ENCODE measurements at places on chromosomes 7 and 10.
A peak's percentile ranks its signal among the peaks of the same experiment; 100 is the strongest.

DNA sequence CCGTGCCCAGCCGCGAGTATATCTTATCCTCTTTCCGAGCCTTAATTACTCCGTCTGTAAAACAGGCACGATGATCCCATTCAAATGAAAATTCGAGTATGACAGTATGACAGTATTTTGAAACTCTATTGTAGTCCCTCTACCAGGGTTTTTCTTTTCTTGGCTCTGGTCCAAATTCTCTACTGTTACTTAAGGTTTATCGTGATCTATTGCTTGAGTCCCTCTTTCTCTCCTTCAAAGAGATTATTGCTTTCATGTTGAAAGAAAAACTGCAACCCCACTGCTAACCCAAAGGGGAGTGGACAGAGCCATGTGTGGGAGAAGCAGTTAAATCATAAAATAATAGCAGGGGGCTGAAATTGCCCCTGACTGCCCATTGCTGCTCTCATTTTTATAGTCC, 1156.6 kb upstream of the AUTS2 start:
- DNase-seq = no peak

DNA sequence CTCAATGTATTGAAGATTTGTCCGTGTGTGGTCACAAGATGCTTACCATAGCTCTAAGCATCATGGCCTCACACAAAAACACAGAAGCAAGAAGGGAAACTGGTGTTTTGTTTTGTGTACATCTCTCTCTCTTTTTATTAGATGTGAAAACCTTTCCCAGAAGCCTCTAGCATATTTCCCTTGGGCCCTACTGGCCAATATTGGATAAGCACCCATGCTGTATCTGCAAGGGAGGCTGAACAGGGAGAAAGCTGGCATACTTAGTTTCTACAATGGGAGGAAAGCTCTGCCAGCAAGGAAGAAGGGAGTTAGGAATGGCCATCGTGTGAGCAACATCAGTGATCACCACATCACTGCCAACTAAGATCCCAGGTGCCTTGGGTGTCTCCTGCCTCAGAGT, 9.6 kb upstream of the NAMPT start:
- DNase-seq = no peak

- DNase-seq = peak; percentile 43
Measured at GRCh38 chr10:17737027-17737965, 14.7 kb upstream of the TMEM236 start.

DNA sequence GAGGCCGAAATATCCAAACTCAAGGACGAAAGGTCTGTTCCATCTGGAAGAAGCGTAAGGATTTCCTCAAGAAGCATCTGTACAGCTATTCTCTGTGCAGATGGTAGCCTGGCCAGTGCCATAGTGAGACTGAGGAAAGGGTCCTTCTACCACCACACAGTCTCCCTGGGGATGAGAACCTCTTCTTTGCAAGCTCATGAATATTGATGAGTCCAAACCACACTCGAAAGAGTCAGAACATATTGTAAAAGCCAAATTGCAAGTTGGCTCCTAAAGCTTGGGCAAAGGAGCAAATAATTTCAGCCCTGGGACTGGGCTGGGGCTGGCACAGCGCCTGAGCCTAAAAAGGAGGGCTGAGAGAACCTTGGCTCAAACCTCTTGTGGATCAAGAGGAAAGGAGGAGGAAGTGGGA, 66.1 kb upstream of the PIP4K2A start:
- DNase-seq = peak; percentile 53

GRCh38 chr10:26481914-26482550, 43.9 kb downstream of the APBB1IP start:
- DNase-seq = no peak

GRCh38 chr7:50181081-50181480, 88.0 kb upstream of the ZPBP start:
- no peak for DNase-seq

Data from midbrain (tissue), 1 donor.